ENCODE measurements at places on chromosomes 1 and 21.

DNA sequence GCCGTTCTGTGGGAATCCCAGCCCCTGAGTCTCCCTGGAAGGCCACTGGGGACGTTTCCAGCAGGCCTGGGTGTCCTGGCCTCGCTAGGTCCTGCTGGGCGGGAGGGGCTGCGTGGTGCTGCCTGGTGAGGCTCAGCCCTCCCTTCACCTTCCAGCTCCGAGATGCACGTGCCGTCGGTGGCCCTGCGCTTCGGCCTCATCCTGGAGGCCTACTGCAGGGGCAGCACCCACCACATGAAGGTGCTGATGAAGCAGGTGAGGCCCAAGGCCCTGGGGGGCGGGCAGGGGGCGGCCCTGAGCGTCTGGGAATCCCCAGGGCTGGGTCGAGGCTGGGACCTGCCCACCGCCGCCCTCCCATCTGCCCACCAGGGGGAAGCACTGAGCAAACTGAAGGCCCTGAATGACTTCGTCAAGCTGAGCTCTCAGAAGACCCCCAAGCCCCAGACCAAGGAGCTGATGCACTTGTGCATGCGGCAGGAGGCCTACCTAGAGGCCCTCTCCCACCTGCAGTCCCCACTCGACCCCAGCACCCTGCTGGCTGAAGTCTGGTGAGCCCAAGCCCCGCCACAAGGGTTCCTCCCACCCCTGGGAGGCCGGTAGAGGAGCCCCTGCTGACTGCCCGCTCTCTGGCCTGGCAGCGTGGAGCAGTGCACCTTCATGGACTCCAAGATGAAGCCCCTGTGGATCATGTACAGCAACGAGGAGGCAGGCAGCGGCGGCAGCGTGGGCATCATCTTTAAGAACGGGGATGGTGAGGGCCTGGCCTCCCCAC lies 70.3 kb downstream of the PIK3CD start:
- DNase-seq: peak; percentile 65

- no peak for DNase-seq
These were observed 53.1 kb upstream of the CACNA1E start for GRCh38 chr1:181430015-181430885.

GRCh38 chr1:232538224-232538942 lies 91.5 kb downstream of the SIPA1L2 start:
- no peak for DNase-seq

DNA sequence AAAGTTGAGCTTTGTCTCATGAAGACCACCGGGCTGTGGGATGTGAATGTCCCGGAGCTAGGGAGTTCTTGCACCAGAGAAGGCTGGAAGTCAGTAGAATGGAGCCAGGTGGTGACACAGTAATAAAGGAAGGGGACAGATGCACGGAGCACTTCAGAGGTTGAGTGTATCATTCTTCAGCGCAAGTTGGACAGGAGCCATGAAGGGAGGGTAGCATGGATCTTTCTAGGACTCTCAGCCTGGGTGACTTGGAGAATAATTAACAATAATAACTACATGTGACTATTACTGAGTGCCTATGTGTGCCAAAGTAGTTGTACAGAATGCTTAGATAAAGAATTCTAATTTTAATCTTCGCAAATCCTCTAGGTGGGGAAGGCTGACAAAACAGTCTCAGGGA lies 258.7 kb upstream of the AJAP1 start:
- no peak for DNase-seq

Data from stimulated activated CD8-positive, alpha-beta memory T cell treated with anti-CD3 and anti-CD28 coated beads, Interleukin-2, amount 100 ng/mL, for 1 hour (primary cell).